SK-N-DZ (cell line): ENCODE measurements at places on chromosomes 7 and 10.

DNA sequence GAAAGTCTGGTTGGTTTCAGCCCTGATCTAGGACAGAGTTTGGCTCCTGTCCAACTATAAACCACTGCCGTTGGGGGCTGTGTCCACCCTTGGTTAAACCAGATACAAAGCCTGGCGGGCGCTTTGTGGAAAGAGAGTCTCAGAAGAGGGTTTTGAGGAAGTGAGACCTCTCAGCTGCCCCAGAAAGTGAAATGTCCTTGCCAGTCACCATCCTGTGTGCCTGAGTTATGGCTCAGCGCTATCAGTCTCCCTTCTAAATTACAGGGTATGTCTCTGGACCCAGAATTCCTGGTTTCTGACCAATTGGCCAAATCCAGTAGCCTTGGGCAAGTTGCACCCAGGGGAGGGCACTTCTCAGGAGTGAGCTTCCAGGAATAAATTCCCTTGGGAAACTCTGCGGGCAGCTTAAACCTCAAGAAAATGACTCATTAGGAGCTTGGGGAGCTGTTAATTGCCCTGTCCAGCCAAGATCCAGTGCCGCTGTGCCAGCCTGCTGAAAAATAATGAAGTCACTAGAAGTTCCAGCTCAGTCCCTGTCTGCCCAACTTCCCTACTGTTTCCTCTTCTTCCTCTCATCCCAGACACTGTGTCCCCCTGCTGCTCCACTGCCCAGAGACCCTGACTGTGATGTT lies 66.7 kb upstream of the PDZD8 start:
- DNase-seq: no peak

DNA sequence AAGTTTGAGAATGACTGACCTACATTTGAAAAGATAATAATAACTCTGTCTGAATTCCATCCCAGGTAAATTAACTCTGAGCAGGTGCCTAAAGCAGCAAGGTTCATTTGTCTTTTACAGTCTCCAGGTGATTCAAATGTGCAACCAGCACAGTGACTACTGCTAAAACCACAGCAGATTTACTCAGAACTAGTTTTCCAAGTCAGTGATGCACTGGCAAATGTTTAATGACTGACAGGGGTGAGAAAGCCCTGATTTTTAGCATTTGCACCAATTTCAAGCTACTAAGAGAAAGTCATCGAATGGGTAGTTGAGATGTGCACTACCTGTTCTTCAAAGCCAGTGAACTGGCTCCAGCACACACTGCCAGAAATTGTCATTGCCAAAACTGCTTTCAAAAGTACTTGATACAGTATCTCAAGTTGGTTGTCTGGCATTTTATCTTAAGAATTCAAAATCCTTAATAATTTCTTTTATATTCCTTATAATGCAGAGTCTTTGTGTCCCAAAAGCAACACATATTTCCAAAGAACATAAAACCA lies 60.3 kb downstream of the ATOH7 start:
- DNase-seq: no peak

DNA sequence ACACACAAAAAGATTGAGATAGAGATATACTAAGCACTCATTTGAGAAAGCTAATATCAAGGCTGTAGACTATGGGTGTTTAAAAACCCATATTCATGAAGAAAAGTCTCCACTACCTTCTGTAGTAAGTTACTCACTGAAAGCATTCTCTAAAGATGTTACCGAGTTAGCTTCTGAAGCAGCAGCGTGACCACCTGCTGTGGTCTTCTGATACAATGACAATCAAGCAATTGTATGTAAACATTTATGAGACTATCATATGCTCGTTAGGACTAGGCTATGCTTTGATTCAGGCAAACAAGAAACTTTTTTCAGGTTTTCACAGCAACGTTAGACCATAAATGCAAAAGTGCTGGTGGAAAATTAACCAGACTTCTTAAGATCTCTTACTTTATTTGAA lies 11.2 kb downstream of the RHOBTB1 start:
- no peak for DNase-seq

DNA sequence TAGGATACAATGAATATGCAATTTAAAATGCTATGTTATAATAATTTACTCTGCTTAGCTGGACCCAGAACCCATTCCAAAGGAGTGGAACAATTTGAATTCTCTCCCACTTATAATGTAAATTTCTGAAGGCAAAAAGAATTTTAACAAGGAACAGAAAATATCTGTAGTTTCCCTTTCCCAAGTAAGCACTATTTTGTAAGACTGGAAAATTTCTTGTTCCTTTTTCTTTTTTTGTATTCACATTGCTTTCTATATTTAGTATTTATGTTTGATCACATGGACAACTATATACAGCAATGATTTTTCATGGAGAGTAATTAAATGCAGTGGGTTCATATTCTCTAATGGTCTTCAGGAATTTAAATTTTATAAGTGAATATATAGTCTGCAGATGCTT lies 127.4 kb downstream of the GPR85 start:
- no peak for DNase-seq
